ENCODE measurements at places on chromosomes 11 and 22. TPM values are rescaled to one million over a fixed set of nuclear protein-coding genes. Genes with fewer than 3 reads are reported as not detected.

Gene GAL3ST1
- not detected for total RNA-seq

GRCh38 chr11:7563281-7563680 lies 49.5 kb downstream of the PPFIBP2 start:
- no peaks in the 10 kb centered on the region for H3K4me1 ChIP-seq
- no peak overlapping the region for H3K4me3 ChIP-seq
- H3K27ac ChIP-seq, result no peak overlapping the region
- DNase-seq, result no peak
- H3K27me3 ChIP-seq, result no peaks in the 10 kb centered on the region
- no peaks in the 10 kb centered on the region for H3K36me3 ChIP-seq

Gene PARVG
- not detected for total RNA-seq

Gene ZNF214
- total RNA-seq, result 0.55 TPM

- H3K27me3 ChIP-seq, result no peaks in the 10 kb centered on the region
- H3K4me1 ChIP-seq, result no peaks in the 10 kb centered on the region
- H3K27ac ChIP-seq, result no peak overlapping the region
- H3K4me3 ChIP-seq, result no peak overlapping the region
Observed at GRCh38 chr11:8102296-8102915, 21.4 kb downstream of the TUB start.
